Astrocyte (in vitro differentiated cells and primary cell): ENCODE measurements at places on chromosomes 6 and 20. TPM values are rescaled to one million over a fixed set of nuclear protein-coding genes. Genes with fewer than 3 reads are reported as not detected.
A peak's percentile ranks its signal among the peaks of the same experiment; 100 is the strongest.

The ALDH5A1 gene
- total RNA-seq, result 3.7 and 5.0 TPM in 2 replicates

The HLA-DOA gene
- total RNA-seq, result 0.48 and 0.89 TPM in 2 replicates

The OXT gene
- total RNA-seq, result not detected in 2 replicates

- H3K36me3 ChIP-seq, result no peaks in the 10 kb centered on the region
- peak overlapping the region; percentile 93 for H3K4me3 ChIP-seq
- DNase-seq, result no peak
Measured at GRCh38 chr6:156777577-156778453, 637 bp downstream of the ARID1B start.

- no peak for DNase-seq
- H3K27me3 ChIP-seq, result no peaks in the 10 kb centered on the region
- no peaks in the 10 kb centered on the region for H3K4me1 ChIP-seq
- H3K36me3 ChIP-seq, result no peaks in the 10 kb centered on the region
Measured at GRCh38 chr6:69232496-69232895, 564.3 kb downstream of the LMBRD1 start.

GRCh38 chr20:57040924-57041323 lies 225.5 kb downstream of the BMP7 start:
- no peaks in the 10 kb centered on the region for H3K36me3 ChIP-seq
- H3K27me3 ChIP-seq, result peaks cover 3% of the 10 kb centered on the region
- H3K27ac ChIP-seq, result no peak overlapping the region

GRCh38 chr20:38196592-38196991 lies 31.5 kb upstream of the TGM2 start:
- no peak for DNase-seq
- H3K27ac ChIP-seq, result no peak overlapping the region
- H3K36me3 ChIP-seq, result no peaks in the 10 kb centered on the region
- H3K4me3 ChIP-seq, result no peak overlapping the region
- H3K27me3 ChIP-seq, result no peaks in the 10 kb centered on the region

GRCh38 chr20:18443886-18444285 lies 22.9 kb downstream of the DZANK1 start:
- no peaks in the 10 kb centered on the region for H3K36me3 ChIP-seq
- no peaks in the 10 kb centered on the region for H3K4me1 ChIP-seq

GRCh38 chr6:157405986-157406385 lies 25.0 kb downstream of the ZDHHC14 start:
- no peaks in the 10 kb centered on the region for H3K36me3 ChIP-seq
- no peak overlapping the region for H3K27ac ChIP-seq
- H3K4me1 ChIP-seq, result peaks cover 8% of the 10 kb centered on the region
- DNase-seq, result peak; percentile 59
- no peaks in the 10 kb centered on the region for H3K27me3 ChIP-seq

GRCh38 chr20:47438464-47439381 lies 63.0 kb upstream of the NCOA3 start:
- DNase-seq, result peak; percentile 57
- H3K4me3 ChIP-seq, result no peak overlapping the region
